ENCODE measurements at places on chromosomes 7 and 10. TPM values are rescaled to one million over a fixed set of nuclear protein-coding genes. Genes with fewer than 3 reads are reported as not detected.

DNA sequence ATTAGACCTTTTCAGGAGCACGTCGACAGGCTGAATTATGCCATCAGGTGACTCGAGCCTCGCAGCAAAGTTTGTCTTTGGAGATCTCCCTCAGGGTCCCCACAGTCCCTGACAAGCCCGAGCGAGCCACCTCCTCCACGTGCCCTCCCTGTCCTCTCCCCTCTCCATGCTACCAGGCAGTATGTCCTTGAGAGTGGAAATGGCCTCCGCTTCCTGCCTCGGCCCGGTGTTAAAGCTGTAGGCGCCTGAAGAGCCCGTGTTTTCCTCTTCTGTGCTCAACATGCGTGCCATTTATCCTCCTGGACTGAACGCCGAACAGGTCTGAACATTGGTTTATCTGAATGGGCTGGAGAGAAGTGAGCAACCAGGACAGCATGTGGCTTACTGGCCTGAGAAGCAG lies 82.6 kb downstream of the GPR26 start:
- ATAC-seq, result no peak

Gene PHTF2
- total RNA-seq, result 16.2 TPM

GRCh38 chr7:20798694-20799121 lies 12.0 kb upstream of the SP8 start:
- ATAC-seq, result peak; percentile 13

DNA sequence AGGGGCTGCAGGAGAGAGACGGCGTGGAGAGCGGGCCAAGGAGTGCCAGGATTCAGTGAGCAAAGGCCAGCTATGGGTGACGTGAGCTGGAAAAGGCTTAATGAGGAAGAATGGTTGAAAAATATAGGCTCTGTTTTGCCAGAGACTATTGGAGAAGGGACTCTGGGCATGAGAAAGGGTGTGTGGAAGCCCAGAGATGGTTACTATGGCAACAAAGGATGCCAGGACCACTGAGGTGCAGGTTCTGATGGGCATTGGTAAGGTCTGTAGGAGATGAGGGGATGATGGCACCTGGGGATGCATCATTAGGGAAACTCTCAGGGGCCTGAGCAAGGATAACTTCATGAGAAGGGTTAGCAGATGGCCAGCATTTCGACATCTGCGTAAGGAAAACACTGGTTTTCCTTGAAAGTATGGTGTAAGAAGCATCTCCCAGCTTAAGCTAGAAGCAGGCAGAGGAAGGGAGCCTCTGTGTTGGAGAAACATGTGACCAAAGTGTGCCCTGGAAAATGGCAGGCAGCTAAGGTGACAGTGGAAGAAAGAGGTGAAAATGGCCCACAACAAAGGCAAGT lies 21.6 kb upstream of the FAM180A start:
- no peak for ATAC-seq

DNA sequence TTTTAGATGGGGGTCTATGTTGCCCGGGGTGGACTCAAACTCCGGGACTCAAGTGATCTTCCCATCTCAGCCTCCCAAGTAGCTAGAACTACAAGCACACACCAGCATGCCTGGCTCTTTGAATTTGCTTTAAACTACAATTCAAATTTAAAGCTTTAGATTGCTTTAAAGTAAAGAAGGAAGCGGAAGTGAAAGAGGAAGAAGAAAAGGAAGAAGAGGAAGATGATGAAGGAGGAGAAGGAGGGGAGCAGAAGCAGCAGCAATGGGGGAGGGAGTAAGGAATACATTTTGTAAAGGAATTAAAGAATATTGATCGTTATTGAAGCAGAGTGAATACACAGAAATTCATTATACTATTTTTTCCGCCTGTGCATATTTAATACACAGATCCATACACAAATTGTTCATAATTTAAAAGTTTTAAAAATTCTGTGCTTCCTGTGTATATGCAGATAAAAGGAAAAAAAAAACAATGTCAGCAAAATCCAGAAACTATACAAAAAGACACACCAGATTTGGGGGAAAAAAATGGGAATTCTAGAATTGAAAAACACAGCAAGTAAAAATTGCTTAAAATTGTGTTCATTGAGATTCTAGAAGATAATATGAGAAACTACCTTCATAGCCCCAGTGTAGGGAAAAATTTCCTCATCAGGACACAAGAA lies 60.8 kb upstream of the KCNMA1 start:
- no peak for ATAC-seq

Gene TRIM56
- 20.0 TPM for total RNA-seq

DNA sequence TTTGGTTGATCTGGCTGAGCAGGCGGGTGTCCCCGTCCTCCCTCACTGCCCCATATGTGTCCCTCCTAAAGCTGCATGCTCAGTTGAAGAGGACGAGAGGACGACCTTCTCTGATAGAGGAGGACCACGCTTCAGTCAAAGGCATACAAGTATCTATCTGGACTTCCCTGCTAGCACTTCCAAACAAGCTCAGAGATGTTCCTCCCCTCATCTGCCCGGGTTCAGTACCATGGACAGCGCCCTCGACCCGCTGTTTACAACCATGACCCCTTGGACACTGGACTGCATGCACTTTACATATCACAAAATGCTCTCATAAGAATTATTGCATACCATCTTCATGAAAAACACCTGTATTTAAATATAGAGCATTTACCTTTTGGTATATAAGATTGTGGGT lies 26.9 kb upstream of the TRIM56 start:
- peak; percentile 41 for ATAC-seq

All from motor neuron (in vitro differentiated cells).